ENCODE measurements at places on chromosomes 2 and 18.

DNA sequence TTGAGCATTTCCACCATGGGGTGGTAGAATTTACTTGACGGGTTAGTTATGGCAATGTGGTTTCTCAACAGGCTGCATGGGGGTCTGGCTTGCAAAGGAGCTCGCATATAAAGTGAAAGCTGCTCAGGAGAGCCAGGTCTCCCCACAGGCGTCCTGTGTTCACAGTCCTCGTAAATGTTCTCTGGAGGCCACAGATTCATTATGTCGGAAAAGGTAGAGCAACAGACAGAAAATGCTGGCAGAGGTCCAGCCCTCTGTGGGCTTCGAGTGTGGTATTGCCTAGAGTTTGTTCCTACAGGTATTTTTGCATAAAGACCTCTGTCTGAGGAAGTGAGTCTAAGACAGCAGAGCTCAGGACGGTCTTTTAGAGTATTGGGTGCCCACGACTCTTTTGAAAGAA lies 96.4 kb downstream of the CDCA7 start:
- DNase-seq = no peak

DNA sequence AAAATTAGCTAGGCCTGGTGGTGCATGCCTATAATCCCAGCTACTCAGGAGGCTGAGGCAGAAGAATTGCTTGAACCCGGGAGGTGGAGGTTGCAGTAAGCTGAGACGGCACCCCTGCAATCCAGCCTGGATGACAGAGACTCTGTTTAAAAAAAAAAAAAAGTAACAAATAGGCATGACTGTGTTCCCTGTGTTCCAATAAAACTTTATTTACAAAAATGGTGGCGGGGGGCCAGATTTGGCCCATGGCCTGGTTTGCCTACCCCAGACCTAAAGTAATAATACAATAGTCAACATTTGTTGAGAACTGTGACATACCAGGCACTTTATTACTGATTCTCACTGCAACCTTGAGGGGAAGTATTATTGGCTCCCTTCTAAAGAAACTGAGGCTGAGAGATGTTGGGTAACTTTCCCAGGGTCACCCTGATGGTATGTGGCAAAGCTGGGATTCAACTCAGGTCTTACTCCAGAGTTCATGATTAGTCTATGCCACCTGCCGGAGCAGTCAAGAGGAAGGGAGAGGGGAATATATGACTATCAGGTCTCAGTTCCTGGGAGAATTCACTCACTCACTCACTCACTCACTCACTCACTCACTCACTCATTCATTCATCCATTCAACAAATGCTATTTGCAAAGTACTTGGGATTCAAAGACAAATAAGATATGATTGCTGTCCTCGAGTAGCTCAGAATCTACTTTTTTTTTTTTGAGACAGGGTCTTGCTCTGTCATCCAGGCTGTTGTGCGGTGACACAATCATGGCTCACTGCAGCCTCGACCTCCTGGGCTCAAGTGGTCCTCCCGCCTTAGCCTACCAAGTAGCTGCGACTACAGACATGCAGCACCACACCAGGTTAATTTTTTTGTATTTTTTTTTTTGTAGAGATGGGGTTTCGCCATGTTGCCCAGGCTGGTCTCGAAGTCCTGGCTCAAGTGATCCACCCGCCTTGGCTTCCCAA lies 14.3 kb upstream of the KCMF1 start:
- DNase-seq = no peak

GRCh38 chr2:231277962-231278361 lies 79.5 kb downstream of the ARMC9 start:
- DNase-seq = no peak

- no peak for DNase-seq
Measured at GRCh38 chr2:225337183-225337582, 62.3 kb upstream of the NYAP2 start.

DNA sequence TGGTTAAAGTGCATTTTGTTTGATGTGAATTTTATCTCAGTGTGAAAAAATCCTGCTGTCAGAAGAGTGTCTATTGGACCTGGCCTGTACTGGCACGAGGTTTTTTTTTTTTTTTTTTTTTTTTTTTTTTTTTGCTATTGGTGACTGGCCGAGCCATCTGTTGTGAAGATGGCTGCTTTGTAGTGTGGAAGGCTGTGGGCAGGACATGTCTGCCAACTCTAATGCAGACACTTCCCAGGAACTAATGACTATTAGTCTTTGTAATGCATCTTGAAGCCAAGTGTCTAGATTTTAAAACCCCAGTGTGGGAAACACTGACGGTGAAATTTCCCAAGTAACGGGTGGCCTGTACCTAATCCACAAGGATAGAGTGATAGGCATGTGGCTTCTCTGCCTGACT lies 34.3 kb downstream of the ZAP70 start:
- DNase-seq = peak; percentile 7

DNA sequence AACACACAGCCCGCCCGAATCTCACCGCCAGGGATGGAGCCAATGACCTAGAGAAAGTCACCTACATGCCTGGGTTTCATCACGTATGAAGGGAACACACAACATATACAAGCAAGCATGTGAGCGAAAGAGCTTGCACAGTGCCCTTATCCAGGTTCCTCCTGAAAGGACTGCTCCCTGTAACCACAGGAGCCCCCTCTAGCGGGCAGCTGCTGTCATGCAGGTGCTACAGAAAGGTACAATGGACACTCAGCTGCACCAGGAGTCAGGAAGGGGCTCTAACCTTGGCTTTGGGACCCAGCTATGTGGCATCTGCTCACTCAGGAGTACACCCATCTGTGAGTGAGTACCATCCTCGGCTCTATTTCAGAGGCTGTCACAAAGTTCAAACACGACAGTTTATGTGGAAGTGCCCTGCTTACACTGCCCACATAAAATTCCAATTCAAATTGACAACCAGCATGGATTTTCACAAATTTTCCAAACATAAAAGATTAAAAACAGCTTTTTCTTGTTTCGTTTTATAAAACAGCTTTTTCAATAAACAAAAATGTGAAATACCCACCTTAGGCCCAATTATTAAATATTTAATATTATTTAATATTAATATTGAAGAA lies 3.5 kb downstream of the NDUFA10 start:
- peak; percentile 27 for DNase-seq

DNA sequence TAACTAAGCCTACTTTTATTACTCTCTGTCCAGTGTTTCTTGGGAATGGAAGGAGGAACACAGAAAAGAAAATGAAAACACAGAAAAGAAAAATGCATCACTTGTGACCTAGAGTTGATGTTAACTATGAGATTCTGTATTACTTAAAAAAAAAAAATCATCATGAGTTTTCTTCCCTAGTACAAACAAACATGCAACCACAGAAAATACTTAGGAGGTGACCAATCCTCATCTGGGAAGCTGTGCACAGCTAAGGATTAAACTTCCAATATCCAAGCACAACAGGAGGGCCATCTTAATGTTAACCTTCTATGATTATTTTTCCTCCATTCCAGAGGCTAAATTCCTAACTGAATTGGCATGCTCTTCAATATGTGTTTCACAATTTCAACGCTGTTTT lies 1140.4 kb downstream of the LRP1B start:
- DNase-seq = peak; percentile 94

DNA sequence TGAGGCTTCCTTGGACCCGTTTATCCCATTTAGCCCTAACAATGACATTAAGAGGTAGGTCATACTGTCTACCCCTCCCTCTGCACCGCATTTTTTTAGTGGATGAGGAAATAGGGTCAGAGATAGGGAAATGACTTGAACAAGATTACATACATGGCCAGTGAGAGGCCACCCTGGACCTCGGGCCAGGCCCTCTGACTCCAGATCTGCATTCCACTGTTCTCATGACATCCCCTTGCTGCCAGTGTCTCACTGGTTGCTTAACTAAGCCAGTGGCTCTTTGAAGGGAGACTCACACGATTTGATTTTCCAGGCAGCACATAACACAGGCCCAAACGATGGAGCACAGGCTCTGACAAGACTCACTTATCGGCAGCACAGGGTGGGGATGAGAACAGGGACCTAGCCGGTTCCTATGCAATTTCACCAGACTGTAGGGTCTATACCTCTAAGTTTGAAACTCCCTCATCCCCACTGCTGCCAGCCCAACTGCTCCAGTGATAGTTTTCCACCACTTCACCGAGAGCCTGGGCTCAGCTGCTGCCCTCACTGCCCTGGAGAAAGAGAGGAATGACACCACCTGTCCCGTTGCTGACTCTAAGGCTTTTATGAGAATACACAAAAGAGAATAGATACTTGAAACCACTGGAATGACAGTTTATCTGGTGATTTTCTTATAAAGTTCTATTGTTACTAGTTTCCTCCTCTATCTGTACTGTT lies 82.5 kb downstream of the TMEM247 start:
- no peak for DNase-seq

GRCh38 chr2:225112362-225113126 lies 70.3 kb upstream of the DOCK10 start:
- DNase-seq = no peak

DNA sequence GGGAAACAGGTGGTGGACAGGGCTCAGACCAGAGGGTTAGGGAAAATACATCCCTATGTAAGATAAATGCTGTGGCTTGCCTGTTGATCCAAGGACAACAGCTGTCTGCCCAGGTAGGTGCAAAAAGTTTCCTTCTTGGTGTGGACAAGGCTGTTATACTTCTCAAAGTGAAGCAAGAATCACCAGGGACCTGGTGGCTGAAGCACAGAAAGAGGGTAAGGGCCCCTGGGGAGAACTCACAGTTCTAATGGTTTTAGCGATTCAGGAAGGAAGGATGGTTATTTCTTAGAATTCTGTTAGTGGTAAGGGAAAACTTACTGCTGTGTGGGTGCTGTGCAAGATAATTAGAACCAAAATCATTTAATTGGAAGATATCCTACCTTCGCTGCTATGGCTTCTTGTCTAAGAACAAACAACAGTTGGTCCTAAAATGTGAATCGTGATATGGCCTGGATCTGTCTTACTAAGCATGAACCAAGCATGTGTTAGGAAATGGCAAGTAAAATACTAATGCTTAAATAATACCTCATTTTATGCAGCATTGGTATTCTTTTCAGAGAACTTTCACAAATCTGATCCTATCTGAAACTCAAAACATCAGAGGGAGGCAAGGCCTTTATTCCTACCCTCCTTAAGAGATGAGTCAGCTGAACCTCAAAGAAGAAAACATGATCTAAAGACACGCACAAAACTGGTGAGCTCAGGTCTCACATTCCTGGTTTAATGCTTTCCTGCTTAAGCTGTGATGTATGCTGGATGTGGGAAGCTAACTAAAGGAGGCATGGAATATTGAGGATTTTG lies 159.2 kb upstream of the THUMPD2 start:
- peak; percentile 10 for DNase-seq

- no peak for DNase-seq
Measured at GRCh38 chr2:144464730-144465129, 55.2 kb downstream of the ZEB2 start.

DNA sequence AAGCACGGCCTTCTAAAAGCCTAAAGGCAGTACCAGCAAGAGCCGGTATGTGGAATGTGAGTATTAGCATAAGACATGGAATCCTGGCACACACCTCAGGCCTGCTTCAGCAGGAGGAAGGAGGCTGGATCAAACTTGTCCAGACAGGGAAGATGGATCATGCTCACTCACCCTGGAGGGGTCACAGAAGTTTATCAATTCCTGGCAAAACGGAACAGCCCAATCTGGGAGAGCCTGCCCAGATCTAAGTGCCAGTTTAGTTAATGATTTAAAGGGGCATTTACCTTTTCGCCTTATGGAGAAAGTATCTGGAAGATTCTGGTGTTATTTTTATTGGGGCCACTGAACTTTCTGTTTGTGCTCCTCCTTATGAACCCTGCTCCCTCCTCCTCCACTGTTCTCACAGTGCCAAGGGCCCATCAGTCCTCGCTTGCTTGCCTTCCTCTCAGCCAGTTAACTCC lies 58.3 kb upstream of the NFE2L2 start:
- no peak for DNase-seq

DNA sequence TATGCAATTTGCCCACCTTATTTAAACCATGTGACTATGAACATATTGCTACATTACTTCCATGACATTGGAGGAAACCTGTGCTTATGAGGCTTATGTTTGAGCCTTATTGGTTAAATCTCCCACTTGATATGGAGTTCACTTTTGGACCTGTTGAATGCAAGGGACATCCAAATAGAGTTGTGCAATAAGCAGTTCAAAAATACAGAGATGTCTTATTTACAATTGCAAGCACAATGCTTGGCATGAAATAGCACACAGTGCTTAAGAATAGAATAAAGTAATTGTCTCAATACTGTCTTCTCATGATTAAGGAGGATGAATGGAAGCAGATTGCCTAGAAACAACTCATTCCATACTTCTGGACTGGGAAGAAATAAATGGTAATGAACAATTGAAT lies 793.5 kb downstream of the METTL4 start:
- no peak for DNase-seq

- no peak for DNase-seq
Measured at GRCh38 chr2:3777966-3778365, 74.6 kb downstream of the DCDC2C start.

DNA sequence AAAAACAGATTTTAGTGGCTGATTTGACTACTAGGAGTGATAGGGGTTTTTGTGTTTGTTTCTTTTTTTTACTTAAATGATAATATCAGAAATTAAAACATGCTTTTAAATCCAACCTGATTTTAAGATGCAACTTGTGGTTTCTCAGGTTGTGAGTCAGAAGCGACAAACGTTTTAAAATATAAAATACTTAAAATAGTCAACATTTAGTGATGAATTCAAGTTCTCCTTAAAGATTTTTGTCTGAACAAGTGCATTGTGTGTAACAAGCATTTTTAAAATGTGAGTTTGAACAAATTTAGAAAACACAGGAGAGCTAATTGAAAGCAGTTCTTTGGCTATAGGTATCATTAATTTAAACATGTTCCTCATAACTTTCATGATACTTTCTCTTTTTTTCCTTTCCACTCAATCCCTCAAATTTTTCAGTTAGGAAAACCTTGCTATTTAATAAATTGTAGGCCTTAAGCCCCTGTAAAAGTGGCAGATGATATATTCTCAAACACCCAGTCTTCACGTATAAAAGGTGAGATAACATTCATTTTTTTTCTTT lies 3.6 kb downstream of the TBR1 start:
- no peak for DNase-seq

- DNase-seq = peak; percentile 65
Measured at GRCh38 chr2:215931256-215931903, 82.0 kb downstream of the MREG start.

- no peak for DNase-seq
Measured at GRCh38 chr2:77147153-77147552, 375.0 kb downstream of the LRRTM4 start.

- DNase-seq = no peak
Measured at GRCh38 chr2:198273660-198274059, 469.3 kb downstream of the PLCL1 start.

DNA sequence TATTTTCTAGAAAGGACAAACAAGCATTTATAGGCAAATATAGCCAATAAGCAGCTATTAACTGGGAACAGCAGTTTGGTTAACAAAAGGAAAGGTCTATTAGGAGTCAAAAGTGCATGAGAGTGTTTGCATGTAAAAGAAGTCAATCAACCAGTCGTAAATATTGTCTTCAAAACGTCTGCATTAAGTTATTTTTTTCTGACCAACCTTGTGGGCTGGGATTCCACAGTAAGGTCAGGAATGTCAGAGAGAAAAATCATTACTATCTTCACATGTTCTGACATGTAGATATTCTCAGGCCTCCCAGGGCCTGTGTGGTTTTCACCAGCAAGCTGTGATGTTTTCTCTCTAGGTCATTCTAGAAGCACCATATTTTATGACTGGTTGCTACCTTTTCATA lies 922.5 kb downstream of the SUCLG1 start:
- no peak for DNase-seq

GRCh38 chr2:53724536-53724935 lies 43.1 kb upstream of the CHAC2 start:
- DNase-seq = peak; percentile 79
